Stimulated activated CD8-positive, alpha-beta memory T cell treated with anti-CD3 and anti-CD28 coated beads, Interleukin-15, amount 100 ng/mL, for 4 hours (primary cell): ENCODE measurements at places on chromosomes 16 and 17.

GRCh38 chr16:57957673-57958392 is 13.1 kb downstream of the CNGB1 start:
- DNase-seq, result no peak

- no peak for DNase-seq
Measured at GRCh38 chr17:58621174-58621573, 70.7 kb downstream of the TEX14 start.

DNA sequence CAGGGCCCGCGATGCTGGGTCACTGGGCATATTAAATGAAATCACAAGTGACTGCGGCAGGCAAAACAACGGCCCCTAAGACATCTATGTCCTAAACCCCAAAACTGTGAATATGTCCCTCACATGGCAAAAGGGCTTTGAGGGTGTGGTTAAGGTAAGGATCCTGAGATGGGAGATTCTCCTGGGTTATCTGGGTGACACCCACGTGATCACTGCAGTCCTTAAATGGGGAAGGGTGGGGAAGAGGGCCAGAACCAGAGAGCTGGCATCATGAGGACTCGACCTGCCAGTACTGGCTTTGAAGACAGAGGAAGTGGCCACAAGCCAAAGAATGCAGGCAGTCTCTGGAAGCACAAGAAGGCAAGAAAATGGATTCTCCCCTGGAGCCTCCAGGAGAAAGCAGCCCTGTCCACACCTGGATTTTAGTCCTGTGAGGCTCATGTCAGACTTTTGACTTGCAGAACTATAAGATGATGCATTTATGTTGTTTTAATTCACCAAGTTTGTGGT is 12.5 kb downstream of the COTL1 start:
- DNase-seq, result no peak

DNA sequence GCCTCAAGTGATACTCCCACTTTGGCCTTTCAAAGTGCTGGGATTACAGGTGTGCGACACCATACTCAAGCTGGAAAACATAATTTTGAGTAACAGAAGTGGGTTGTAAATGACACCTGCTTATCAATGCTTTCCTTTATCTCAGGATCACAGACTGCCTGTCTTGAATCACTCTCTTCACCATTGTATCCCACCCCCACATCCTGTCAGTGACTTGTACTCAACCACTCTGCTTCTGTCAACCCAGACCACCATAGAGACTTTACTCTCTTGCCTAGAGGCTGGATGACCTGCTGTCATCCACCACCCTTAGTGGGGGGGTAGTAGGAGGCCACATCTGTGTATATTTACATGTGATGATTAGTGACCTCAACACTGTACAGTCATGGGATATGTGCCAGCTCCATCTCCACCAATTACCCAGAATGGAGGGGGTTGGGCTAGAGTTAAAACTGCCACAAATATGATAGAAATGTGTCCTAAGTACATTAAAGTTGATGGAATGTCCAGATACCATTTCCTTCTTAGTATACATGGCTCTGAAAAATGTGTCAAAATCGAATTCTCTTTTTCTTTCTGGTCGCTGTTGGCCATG is 338.7 kb downstream of the GRIN2A start:
- DNase-seq, result no peak

GRCh38 chr16:80669673-80670072 is 128.9 kb downstream of the DYNLRB2 start:
- no peak for DNase-seq

- no peak for DNase-seq
Measured at GRCh38 chr17:17355426-17355825, 52.3 kb downstream of the NT5M start.

GRCh38 chr17:34436607-34437006 is 73.6 kb upstream of the CCL1 start:
- DNase-seq, result no peak

GRCh38 chr16:53915452-53916160 is 211.7 kb downstream of the FTO start:
- no peak for DNase-seq

GRCh38 chr16:85094812-85095211 is 17.5 kb downstream of the CIBAR2 start:
- DNase-seq, result no peak

DNA sequence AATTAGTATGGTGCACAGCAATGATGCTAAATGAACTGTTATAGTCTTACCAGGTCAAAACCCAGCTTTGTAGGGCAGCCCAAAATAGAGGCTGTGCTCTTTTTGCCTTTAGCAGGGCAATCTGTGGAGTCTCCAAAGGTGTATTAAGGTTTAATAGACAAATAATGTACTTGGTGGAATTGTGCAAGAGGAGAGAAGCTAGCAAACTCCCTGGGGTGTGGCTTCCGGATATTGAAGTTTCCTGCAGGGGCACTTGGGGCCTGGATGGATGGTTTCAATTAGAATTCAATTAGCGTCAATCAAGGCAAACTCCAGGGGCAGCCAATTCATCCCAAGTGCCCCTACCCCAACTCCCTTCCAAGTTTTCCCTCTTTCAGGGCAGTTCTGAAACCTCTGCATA is 285.8 kb downstream of the UTP18 start:
- DNase-seq, result no peak

DNA sequence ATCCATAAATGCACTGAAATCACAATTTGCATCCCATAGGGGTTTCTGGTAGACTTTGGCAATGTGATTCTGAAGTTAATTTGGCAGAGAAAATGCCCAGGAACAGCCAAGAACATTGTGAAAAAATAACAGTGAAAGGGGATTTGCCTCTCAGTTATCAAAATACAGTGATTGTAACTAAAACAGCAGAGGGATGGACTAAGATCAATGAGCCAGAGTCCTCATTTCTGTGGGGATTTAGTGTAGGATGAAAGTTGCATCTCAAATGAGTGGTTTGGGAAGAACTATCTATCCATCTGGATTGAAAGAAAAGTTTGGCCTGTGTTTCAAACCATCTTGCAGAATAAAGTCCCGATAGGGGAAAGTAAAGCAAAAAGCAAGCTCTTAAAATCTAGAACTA is 28.1 kb downstream of the MYBBP1A start:
- DNase-seq, result no peak

DNA sequence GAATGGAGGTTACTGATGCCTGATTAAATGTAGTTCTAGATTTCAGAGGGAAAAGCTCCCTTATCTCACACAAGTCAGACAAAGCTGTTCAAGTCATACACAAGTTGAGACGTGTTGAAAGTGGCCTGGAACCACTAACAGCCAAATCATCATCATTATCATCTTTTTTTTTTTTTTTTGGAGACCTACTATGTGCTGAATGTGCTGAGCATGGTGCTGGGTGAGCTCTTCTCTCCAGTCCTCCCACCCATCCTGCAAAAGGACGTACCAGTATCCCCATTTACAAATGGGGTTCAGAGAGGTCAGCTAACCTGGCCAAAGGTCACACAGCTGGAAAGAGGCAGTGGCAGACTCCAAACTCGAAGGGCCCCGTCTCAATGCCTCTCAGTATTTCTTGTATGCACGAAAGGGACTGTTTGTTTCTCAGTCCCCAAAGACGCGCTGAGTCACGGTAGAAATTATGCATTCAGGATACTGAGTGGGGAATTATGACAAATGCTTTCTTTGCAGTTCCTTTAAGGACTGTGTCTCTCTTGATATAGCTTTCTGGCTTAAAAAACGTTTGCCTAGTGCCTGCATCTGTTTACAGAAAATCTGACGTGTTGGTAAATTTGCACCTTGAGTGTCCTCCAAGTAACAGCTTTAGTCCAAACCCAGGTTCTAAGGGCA is 235.5 kb downstream of the XYLT1 start:
- no peak for DNase-seq

DNA sequence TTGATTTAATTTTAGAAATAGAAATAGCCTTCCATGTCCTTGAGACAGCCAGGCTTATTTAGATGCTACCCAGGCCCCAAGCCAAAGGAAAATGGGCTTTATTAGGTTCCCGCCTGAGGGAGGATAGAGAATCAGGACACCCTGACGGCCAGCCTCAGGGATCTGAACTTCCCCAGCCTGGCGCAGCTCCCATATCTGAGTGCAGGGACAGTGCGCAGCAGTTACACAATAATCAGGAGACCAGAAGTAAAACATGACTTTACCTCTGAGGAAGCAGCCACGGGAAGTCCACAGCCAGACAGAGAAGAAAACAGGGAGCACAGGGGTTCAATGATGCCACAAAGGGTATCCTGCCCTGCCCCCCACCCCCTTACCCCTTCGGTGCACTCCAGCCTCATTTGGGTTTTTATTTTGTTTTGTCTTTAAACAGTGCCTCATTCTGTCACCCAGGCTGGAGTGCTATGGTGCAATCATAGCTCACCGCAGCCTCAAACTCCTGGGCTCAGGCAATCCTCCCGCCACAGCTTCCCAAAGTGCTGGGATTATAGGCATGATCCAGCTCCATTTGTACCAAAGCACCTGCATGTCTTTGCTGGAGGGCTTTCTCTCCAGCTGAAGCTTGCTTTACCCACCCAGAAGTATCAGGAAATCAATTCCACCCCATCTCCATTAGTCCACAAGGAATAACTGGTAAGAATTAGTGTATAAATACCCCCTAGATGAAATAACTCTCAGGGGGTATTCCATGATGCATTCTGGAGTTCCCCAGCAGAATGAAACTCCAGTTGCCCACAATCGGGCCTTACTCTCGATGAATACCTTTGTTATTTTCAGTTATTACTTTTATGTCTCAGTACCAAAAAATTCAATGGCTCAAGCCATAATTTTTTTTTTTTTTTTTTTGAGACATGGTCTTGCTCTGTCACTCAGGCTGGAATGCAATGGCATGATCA is 21.9 kb downstream of the ORC6 start:
- no peak for DNase-seq

DNA sequence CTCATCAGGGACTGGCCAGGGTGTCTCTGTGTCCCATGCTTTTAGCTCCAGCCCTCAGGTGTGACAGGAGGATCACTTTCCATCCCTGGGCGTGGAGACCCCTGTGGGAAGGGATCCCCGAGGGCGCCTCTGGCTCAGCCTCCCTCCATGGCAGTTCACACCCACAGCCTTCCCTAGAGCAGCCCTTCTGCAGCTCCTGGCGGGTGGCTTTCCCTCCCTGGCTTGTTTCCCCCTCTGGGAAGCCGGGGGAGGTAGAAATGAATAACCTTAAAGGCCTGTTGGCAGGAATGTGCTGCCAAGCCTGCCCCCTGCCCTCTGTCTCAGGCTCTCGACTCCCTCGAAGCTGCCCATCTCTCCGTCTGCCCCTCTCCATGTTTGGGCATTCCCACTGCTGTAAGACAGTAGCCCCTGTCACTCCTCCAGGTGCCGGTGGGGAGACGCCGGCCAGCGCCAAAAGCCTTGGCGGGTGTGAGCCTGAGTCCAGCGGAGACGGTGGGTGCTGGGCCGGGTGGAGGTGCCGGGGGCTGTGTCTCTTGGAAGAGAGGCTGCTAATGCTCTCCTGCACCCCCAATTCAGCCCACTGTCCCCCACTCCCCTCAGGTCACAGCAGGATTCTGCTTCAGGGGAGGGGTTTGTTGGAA is 2.1 kb upstream of the ATP2A1 start:
- no peak for DNase-seq

- DNase-seq, result no peak
Measured at GRCh38 chr17:3659541-3660111, 8.8 kb downstream of the TAX1BP3 start.

GRCh38 chr17:71395901-71396300 is 724.9 kb upstream of the SOX9 start:
- no peak for DNase-seq

GRCh38 chr17:7849130-7849750 is 5.6 kb upstream of the TMEM88 start:
- DNase-seq, result no peak

GRCh38 chr16:4647644-4647980 is 23.0 kb downstream of the MGRN1 start:
- DNase-seq, result no peak

GRCh38 chr16:85521552-85522307 is 91.4 kb upstream of the GSE1 start:
- no peak for DNase-seq

DNA sequence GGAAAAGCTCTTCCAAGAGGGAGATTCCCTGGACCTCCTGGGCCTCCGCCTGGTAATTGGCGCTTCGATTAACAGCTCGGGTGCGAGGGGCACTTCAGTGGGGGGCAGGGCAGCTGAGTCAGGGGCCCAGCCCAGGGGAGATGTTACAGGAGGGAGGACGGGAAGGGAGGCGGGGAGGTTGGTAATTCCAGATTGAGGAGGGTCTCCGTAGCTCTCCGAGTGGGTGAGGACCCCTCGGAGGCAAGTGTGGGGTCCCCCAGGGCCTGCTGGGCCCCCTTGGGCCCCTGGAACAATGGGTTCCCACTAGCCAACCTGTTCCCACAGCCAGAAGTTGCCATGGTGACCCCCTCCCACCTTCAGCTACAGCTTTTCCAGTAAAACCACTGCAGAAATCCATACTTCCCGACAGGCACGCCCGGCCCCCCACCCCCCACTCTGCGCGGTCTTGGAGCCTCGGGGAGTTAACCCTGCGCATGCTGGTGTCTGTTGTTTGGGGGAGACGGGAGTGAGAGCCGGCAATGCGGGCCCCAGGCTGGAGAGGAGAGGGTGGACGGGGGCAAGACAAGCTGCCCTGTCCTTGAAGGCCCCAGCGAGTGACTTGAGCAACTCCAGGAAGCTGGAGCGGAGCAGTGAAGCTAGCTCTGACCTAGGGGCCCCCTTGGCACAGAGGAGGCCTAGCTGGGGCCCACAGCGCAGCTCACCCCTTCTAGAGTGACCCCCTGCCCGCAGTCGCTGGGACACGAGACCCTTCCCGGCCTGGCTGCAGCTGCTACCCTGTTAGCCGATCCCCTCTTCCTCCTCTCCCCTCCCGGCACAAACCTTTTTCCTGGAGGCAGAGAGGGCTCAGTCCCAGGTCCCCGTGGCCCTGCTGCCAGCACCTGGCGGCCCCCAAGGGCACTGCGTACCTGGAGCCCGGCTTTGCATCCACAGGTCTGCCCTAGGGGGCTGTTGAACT is 37.8 kb downstream of the TMEM235 start:
- no peak for DNase-seq

DNA sequence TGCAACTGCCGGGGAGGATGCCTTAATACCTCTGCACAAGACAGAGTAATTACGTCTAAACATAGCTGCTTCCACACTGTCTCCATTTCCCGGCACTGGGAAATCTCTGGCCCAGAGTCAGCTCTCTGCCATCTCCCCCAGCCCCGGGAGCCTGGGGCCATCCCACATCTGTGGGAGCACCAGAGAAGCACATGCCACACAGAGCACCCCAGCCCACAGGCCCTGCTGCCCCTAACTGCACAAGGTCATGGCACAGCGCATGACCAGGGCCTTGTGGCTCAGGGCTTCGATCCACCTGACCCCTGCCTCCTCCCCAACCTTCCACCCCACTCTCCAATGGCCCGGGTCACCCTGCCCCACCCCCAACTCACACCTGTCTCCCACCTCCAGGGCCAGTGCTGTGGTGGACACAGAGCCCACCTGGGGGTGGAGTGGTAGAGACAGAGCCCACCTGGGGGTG is 36.6 kb upstream of the RBFOX3 start:
- no peak for DNase-seq

DNA sequence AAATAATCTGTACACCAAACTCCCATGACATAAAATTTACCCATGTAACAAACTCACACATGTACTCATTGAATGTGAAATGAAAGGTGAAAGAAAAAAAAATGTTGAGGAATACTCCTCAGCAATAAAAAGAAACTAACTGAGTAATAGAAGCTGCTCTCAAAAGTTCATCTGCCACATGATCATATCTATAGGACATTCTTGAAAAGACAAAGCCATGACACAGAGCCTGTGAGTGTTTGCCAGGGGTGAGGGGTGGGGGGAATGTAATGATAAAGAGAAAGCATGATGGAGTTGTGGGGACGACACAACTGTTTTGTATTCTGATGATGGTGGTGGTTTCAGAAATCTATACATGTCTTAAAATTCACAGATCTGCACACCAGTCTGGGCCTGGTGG is 52.2 kb upstream of the TMC5 start:
- DNase-seq, result no peak
